ENCODE measurements at places on chromosomes 11 and 22. TPM values are rescaled to one million over a fixed set of nuclear protein-coding genes. Genes with fewer than 3 reads are reported as not detected.

GRCh38 chr11:28476864-28477263 lies 368.7 kb downstream of the METTL15 start:
- no peak overlapping the region for H3K4me3 ChIP-seq
- no peaks in the 10 kb centered on the region for H3K27me3 ChIP-seq
- DNase-seq: no peak

GRCh38 chr22:49950396-49950994 lies 10.1 kb upstream of the PIM3 start:
- no peak overlapping the region for H3K4me3 ChIP-seq
- no peaks in the 10 kb centered on the region for H3K36me3 ChIP-seq
- no peak overlapping the region for H3K27ac ChIP-seq

- H3K27ac ChIP-seq: no peak overlapping the region
- H3K27me3 ChIP-seq: no peaks in the 10 kb centered on the region
- no peak overlapping the region for H3K4me3 ChIP-seq
Measured at GRCh38 chr11:16778876-16779275, 40.4 kb downstream of the C11orf58 start.

DNA sequence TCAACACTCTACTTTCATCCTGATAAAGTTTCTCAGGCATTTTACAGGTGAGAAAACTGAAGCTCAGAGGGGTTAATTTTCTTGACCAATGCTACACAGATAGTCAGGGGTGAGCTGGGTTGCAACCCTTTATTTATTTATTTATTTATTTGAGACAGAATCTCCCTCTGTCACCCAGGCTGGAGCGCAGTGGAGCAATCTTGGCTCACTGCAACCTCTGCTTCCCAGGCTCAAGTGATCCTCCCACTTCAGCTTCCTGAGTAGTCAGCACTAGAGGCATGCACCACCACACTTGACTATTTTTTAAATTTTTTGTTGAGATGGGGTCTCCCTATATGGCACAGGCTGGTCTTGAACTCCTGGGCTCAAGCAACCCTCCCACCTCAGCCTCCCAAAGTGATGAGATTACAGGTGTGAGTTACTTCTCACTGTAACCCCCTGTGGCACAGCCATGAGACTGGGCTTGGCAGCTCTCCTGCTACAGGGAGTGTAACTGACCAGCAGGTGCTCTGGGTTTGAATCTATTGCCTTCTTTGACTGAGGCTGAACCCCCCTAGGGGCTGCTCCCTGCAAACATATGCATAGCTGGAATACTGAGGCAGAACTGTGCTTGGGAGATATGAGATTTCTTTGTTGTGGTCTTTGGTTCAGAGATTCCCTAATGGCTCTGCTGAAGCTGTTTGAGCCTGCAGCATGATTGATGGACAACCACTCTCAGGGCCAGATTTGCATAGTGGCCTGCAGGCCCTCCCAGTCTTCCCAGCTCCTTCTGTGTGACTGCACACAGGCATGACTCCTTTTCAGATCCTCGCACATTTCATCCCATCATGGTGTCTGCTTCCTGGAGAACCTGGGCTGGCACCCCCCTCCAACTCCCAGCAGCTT lies 6.1 kb downstream of the C11orf96 start:
- peaks cover 26% of the 10 kb centered on the region for H3K27me3 ChIP-seq
- H3K27ac ChIP-seq: no peak overlapping the region
- peaks cover 9% of the 10 kb centered on the region for H3K4me1 ChIP-seq

- DNase-seq: no peak
- no peak overlapping the region for H3K27ac ChIP-seq
- no peaks in the 10 kb centered on the region for H3K27me3 ChIP-seq
- H3K4me1 ChIP-seq: no peaks in the 10 kb centered on the region
- peaks cover 5% of the 10 kb centered on the region for H3K36me3 ChIP-seq
Measured at GRCh38 chr11:1146365-1146764, 11.4 kb upstream of the MUC5AC start.

The OR52A1 gene
- polyA plus RNA-seq: 0.82 TPM

The OR51B2 gene
- polyA plus RNA-seq: not detected

The MUC6 gene
- polyA plus RNA-seq: not detected

The RIC3 gene
- 21.1 TPM for polyA plus RNA-seq
